ENCODE measurements at places on chromosomes 4 and X.
A peak's percentile ranks its signal among the peaks of the same experiment; 100 is the strongest.

GRCh38 chr4:102169345-102169744 lies 175.9 kb downstream of the SLC39A8 start:
- no peak for DNase-seq

DNA sequence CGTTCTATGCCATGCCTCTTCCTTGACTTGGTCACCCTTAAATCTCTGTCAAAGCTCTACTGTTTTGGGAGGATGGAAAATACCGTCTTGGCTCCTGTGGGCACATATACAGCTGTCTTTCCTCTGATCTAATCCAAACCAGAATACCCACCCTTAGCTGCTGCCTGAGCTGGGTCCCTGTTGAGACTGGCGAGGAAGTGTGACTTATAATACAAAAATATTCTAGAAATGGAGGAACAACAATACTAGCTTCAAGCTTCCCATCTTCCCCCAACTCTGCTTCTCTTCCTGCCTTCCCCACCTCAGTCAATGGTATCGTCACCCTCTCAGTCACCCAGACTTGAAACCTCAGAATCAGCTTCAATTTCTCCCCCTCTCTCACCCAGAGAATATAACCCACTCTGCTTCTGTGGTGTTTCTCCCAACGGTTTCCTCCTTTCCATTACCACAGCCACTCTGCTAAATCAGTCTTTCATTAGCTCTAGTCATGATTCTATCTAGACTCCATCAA lies 599 bp upstream of the IL2RG start:
- DNase-seq = no peak

DNA sequence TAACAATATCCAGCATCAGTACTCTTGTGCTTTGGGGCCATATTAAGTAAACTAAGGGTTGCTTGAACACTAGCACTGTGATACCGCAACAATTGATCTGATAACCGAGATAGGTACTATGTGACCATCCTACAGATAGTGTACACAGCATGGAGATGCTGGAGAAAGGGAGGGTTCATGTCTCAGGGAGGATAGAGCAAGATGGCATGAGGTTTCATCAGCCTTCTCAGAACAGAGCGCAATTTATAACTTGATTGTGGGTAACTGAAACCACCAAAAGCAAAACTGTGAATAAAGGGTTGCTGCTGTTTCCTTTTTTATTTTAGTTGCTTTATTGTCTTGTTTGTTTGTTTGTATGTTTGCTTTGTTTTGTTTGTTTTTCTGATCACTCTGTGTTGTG lies 1449.7 kb downstream of the PCDH7 start:
- DNase-seq = no peak

- DNase-seq = no peak
These were observed 41.3 kb upstream of the CEP135 start for GRCh38 chr4:55907469-55907868.

DNA sequence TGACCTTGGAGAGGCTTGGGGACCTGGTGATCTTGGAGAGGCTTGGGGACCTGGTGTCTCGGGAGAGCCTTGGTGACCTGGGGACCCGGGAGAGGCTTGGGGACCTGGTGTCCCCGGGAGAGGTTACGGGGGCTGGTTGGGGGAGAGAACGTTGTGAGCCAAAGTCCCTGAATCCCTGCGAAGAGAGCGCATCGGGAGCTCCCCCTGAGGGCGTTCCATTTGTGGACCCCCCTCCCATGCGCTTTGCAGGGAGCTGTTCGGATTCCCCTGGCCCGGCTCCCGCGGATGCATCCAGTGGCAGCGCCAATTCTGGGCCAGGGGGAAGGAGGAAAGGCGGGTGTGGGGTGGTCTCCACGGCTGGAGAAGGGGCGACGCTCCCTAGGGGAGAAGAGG lies 13.3 kb downstream of the SHOX start:
- no peak for DNase-seq

- no peak for DNase-seq
These were observed 3.9 kb upstream of the ARHGEF38 start for GRCh38 chr4:105548483-105548882.

DNA sequence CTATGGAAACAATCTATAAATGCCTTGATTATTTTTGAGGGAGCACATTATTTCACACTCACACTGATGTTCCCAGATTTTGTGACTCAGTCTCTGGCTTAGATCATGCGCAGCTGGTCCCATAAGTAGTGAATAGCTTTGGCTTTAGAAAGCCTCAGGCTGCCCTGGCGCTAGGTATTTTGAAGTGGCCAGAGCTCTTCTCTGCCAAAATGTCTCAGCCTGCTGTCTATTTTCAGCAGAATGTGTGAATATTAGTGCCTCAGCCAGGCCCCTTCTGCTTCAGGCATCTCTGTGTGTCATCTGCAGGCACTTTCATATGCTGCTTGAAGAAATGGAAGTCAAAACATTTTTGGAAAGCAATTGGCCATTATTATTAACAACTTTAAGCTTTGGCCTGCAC lies 931.0 kb upstream of the INTU start:
- no peak for DNase-seq

DNA sequence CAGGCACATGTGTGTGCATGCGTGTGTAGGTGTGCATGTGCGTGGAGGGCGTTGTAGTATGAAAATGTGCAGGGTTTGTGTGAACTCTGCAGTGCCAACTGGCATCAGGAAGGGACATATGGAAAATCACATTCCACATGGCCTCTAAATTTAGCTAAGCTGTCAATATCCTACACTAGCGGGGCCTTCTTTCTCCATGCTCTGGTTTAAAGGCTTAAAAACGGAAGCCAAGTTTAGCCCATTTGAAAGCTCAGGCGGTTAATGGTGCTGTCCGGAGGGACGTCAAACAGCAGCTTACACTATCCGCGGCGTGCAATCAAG lies 144.1 kb upstream of the NOCT start:
- DNase-seq = no peak

DNA sequence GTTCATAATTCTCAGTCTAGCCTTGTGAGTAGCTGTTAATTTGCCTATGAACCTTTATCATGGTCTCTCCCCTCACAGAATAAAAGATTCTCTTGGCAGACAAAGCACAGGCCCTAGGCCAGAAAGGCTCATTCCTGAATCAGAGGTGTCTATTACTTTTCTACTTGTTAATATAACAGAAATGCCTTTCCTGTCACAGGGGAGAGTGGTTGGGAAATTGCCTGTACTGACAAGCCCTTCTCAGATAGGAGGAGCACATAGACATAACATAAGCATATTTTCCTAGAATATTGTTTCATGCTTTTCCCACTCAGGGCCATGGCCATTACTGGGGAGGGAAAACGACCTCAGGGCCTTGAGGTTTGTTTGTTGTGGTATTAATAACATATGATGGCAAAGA lies 308.3 kb downstream of the BMPR1B start:
- DNase-seq = no peak

- DNase-seq = no peak
These were observed 424.5 kb upstream of the CTSO start for GRCh38 chr4:156378033-156378665.

DNA sequence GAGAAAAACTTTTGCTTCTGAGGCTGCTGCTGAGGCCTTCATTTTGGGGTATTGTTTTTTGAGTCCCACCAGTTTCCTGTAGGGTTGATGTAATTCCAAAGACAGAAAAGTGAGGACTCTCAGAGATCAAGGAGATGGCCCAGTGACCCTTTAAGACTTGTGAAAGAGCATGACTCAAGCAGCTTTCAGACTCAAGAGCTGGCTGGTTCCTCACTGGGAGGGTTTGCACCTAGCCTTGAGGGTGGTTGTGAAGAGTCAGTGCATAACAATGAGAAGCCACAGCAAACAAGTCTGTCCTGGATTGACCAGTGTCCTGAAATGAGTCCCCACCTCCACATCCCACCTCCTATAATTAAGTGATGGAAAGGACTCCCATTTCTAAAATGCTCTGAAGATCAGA lies 89.2 kb downstream of the NHS start:
- no peak for DNase-seq

GRCh38 chr4:92241094-92241493 lies 62.7 kb upstream of the GRID2 start:
- no peak for DNase-seq

- no peak for DNase-seq
These were observed 297.5 kb upstream of the RASGEF1B start for GRCh38 chr4:81769244-81769643.

- no peak for DNase-seq
These were observed 38.6 kb downstream of the PTCHD1 start for GRCh38 chrX:23373129-23373804.

GRCh38 chr4:2393353-2394270 lies 24.8 kb downstream of the ZFYVE28 start:
- no peak for DNase-seq

DNA sequence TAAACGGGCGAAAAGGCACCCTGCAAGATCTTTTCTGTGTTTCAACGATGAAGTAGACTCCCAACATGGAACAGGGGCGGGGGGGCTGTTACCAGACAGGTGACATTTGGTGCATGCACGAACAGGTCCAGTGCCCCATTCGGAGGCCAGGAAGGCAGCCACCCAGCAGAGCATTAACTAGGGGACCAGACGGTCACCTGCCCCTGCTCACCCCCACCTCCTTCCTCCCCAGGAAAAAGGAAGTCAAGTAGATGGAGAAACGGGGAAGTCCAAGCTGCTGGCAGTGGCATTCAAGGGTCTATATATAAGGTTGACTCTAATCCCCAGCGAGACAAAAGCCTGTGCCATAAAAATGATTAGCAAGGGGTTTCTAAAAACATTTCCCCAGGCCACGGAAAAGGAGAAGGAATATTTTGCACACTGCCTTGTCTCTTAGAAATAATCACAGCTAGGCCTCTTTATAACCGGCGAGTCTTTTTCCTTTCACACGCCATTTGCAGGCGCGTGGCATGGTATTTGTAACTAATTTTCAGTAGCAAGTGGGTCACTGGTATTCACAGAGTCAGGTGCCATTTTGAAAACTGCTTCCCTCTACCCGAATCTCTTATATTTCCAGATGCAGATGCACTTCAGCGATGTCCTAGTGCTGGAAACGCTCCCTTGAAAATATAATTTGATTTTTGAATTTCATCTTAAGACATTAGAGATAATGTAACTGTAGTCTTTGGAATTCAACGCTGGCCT lies 1.2 kb upstream of the TMSB4X start:
- no peak for DNase-seq

DNA sequence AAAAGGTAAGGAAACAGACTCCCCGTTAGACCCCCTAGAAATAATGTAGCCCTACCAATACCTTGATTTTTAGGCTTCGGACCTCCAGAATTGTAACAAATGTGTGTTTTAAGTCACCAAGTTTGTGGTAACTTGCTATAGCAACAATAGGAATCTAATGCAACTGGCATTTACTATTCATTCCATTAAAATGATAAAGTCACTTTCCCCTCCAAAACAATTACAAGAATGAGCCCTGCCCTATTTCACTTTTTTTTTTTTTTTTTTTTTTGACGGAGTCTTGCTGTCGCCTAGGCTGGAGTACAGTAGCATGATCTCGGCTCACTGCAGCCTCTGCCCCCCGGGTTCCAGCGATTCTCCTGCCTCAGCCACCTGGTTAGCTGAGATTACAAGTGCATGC lies 3.5 kb upstream of the DDX60L start:
- DNase-seq = no peak

- DNase-seq = no peak
These were observed 317.6 kb upstream of the CNKSR2 start for GRCh38 chrX:21056622-21057021.

GRCh38 chr4:95637043-95637600 lies 88.3 kb upstream of the UNC5C start:
- no peak for DNase-seq

- DNase-seq = no peak
These were observed 31.5 kb downstream of the PALLD start for GRCh38 chr4:168528131-168528949.

DNA sequence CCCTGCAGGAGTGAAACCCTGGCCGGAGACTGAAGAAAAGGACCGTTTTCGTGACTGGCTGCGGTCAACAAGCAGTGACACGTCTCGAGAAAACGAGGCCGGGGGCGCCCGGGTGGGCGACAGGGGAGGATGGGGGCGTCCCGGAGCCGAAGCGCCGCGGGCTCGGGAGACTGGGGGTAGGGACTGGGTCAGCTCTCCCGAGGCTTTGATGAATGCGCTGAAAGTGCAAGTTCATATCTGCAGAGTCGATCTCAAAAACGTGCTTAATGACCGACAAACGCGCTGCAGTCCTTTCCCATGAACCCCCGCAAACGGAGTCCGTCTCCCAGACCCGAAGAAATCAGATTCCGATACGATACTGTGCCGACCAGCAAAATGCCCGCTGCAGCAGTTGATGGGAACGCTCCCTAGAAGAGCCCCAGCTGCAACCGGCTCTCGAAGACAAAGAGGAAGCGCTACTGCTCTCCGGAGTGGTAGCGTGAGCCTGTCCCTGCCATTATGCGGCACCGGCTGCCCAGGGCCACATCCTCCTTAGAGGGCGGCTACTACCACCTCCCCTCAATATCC lies 806 bp upstream of the CD99L2 start:
- DNase-seq = peak; percentile 0

GRCh38 chrX:37357436-37357835 lies 8.3 kb downstream of the PRRG1 start:
- DNase-seq = no peak

GRCh38 chr4:31045724-31046318 lies 325.7 kb downstream of the PCDH7 start:
- DNase-seq = no peak

DNA sequence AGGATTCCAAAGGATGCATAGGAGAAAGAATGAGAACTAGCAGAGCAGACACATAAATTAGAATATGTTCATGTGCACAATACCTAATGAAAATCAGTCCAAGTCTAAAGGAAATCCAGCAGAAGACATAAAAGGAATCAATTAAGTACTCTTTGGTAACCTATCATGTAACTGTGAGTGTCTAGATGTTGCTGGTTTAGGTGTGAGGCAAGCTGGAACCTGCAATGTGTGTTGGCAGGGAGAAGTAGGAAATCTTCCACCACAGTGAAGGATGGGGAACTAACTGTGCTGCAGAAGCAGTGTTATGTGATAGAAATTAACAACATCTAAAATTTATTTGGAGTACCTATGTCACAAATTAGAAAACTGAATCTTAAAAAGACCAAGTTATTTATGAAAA lies 330.8 kb upstream of the DKK2 start:
- DNase-seq = no peak

DNA sequence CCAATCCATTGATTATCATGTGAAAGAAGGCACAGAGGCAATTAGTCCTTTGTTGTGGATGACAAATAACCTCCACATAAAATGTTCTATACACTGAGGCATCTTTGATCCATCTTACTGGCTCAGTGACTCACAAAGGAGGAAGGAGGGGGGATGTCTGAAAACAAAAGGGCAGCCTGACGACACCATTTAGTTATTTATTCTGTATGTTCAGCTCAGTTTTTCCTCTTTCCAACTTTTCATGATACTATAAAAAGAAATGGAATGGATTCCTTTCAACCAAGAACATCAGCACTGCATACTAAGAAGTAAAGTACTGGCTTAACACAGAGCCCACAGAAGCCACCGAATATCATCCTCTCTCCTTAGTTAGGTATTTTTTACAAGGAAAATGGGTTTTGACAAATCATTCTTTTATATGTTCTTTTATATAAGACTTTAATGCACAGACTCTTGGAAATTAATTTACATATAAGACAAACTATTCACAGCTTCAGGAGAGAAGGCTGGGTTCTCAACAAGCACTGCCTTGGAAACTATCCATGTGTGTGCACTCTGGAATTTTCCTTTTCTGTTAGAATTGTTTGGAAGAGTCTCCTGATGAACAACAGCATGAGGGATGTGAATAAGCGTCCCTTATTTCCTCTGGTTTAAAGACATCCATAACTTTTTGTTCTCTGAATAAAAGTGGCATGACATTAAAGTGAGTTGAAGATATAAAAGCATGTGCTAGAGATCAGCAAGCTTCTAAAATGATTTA lies 135.6 kb downstream of the TSPAN5 start:
- no peak for DNase-seq

All from activated T-cell treated with anti-CD3 and anti-CD28 coated beads for 4 hours (primary cell).